ENCODE measurements at places on chromosomes 4 and X. TPM values are rescaled to one million over a fixed set of nuclear protein-coding genes. Genes with fewer than 3 reads are reported as not detected.

Gene OCIAD1
- total RNA-seq, result 170 TPM

Gene GNPDA2
- total RNA-seq, result 39.5 TPM

Gene ARMCX4
- 23.3 TPM for total RNA-seq

Gene DCHS2
- 16.0 TPM for total RNA-seq

Gene MAGEA6
- total RNA-seq, result not detected

Gene GABRB1
- total RNA-seq, result 3.4 TPM

Gene CFAP99
- total RNA-seq, result not detected

All from camera-type eye (tissue), 1 donor.